Midbrain (tissue), 1 donor: ENCODE measurements at places on chromosomes 1 and 21.

- no peak for DNase-seq
Observed at GRCh38 chr1:32362474-32363313, at the start of the genes FAM229A and TSSK3. Gene FAM229A (minus strand): TSS chr1:32362485. CDS start chr1:32362091, 394 bp downstream. Gene TSSK3 (plus strand): TSS chr1:32362539. CDS start chr1:32362702, 163 bp downstream.

DNA sequence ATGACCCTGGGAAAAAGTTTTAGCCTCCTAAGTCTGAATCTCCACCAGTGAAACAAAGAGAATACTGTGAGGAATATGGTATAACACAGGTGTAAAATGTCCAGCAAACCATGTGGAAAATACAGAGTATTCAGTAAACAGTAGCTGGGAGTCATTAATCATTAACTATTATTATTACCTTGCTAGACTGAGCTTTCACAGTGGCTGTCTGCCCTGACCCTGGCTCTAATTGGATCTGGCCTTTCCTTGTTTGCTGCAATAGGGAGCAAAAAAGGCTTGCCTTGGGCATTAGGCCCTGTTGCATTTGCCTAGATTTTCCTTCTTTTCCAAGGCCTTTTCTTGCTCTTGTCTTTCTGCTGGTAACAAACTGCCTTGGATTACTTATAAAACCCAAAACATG lies 179.1 kb upstream of the BEND5 start:
- no peak for DNase-seq

- DNase-seq = no peak
Observed at GRCh38 chr1:108569097-108569728, 9.3 kb downstream of the EEIG2 start.

DNA sequence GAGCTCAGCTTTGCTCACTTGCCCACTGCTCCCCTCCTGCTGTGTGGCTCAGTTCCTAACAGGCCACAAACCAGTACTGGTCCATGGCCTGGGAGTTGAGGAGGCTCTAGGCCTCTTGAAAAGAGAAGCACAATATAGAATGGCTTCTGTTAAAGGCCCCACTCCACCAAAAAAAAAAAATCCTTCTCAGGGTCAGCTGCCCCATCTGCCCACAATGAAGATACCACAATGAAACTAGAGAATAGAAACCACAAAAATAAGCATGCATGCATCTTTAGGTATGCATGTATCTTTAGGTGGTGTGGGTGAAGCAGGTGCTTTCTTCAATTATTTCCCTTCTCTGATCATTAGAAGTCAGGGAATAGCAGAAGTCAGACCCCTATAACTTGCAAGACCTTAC lies 620.4 kb upstream of the BEND5 start:
- DNase-seq = no peak

GRCh38 chr1:19006837-19007271 lies 50.4 kb upstream of the IFFO2 start:
- no peak for DNase-seq

DNA sequence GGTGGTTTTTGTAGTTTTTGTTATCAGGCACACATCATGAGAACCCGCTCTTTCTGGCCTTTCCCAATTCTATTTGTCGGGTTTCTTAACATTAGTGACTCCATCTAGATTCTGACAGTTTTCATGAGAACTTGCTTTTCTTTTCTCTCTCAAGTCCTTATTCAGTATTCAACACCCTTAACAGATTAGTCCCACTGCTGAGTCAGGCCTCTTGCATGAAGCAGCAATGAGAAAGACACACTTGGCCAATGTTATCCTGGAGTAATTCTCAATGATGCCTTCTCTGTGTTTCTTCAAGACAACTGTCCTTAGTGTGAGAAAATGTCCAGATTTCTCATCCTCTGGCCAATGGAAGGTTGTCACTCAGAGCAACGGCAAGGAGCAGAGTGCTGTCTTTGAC lies 11.3 kb downstream of the FMO2 start:
- DNase-seq = no peak

GRCh38 chr21:38841472-38841871 lies 35.7 kb downstream of the ETS2 start:
- DNase-seq = no peak

GRCh38 chr1:115712911-115713609 lies 55.5 kb downstream of the CASQ2 start:
- no peak for DNase-seq

DNA sequence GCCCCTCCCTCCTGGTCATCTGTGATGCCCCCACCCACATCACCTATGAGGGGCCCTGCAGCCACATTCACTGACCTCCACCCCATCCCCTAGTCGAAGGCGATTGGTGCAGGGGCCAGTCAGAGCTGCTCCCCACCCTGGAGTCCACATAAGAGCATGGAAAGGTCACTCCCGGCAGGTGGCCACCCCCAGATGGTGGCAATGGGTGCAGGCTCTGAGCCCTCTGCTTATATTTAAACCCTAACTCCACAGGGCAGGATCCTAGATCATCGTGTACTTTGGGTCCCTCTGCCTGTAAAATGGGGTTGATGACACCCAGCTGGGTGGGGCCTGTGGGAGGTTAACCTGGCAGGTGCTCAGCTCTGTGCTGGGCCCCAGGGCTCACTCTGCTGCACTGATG lies 186.8 kb upstream of the C1orf174 start:
- DNase-seq = no peak

- DNase-seq = no peak
Observed at GRCh38 chr1:179151908-179152682, 70.2 kb downstream of the TOR3A start.

DNA sequence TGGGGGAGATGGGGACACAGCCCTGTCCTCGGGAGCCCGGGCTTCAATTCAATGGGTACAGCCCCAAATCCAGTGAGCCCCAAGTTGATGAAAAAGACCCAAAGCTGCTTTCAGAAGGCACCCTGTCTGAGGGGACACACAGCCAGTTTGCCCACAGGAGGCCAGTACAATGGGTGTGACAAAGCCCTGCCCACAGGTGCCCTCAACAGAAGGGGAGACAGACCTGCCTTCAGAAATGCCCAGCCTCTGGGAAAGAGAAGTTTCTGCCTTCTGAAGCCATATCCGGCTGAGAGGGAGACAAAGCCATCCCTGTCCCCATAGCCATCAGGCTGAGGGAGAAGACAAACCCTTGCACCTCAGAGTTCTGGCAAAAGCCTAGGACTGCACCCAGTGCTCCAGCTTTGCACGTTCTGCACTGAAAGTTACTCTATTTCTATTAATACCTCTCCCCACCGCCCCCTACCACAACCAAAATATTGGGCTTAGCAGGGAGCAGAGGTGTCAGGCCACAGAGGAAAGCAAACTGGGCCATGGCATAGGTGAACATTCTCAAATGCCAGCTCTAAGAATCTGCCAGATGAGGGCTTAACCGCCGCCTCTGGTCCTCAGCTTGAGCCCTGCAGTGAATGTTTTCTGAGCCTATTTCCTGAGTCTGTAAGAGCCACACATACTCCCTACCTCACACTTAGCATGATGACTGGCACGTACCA lies 18.0 kb upstream of the PTAFR start:
- no peak for DNase-seq

DNA sequence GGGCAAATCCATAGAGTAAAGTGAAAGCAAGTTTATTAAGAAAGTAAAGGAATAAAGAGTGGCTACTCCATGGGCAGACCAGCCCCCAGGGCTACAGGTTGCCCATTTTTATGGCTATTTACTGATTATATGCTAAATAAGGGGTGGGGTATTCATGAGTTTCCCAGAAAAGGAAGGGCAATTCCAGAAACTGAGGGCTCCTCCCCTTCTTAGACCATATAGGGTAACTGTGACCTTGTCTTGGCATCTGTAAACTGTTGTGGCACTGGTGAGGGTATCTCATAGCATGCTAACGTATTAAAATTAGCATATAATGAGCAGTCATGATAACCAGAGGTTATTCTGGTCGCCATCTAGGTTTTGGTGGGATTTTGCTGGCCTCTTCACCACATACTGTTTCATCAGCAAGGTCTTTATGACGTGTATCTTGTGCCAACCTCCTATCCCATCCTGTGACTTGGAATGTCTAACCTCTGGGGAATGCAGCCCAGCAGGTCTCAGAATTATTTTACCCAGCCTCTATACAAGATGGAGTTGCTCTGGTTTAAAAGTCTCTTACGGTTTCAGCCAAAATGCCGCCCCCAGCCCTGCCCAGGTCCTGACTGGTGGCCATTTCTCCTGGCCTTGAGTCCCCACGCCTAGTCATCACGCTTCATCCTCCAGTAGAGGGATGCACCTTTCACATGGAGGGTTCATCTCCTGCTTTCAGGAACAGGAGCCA lies 982 bp upstream of the TRIM17 start:
- DNase-seq = no peak

- no peak for DNase-seq
Observed at GRCh38 chr1:41481109-41481775, 3.2 kb downstream of the EDN2 start.

DNA sequence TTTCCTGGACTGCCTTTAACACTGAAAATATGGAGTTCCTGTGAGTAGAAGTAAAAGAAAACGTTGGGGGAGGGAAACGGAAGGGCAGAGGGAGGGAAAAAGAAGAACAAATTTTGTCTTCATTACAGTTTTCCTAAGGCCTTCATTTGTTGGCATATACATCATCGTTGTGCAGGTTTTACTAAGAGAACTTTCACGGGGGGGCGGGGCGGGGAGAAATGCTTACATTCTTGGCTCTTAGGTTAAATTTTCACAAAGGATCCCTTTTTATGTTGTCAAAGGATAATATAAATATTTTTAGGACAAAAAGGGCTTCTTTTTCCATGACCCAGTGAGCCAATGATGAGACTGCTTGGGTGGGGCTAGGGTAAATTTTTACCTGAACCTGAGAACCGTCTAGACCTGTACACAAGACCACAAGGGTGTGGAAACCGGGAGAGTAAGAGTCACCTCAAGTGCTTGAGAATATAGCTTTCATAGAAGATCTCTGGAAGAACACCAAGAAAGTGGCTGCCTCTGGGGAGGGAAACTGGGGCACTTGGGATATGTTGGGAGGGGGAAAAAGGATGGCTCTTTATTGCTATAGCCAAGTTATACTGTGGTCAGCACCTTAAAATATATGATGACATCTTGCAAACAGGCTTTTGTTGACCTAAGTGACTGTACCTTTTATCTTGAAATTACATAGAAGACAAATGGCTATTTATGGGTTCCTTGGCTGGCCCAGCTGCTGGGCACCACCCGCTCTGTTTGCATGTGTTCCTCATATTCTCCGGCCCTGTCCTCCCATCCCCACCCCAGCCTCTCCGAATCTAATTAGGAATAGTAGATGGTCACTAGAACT lies 2.0 kb upstream of the UTP25 start:
- DNase-seq = no peak
